ENCODE measurements at places on chromosomes 6 and 20.
A peak's percentile ranks its signal among the peaks of the same experiment; 100 is the strongest.

GRCh38 chr6:84771756-84772356, 7.5 kb upstream of the TBX18 start:
- no peak for DNase-seq

DNA sequence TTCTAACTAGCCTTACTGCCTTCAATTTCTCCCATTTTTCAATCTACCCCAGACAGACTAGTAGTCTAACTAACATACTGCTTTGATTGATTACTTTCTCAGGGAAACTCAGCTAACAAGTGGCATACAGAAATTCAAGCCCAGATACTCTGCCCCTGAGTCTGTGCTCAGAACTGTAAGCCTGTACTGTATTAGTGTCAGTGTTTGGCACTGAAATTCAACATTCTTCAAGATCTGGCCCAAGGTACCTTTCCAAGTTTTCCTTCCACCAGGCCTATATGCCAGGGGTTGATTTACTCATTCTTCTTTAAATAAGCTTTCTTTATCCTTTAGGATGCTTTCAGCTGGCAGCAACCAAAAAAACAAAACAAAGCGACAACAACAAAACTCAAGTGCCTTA, 433.2 kb upstream of the MARCKS start:
- no peak for DNase-seq

GRCh38 chr6:100796049-100796823, 84.9 kb downstream of the ASCC3 start:
- no peak for DNase-seq

GRCh38 chr6:122495612-122496011, 24.0 kb upstream of the SERINC1 start:
- no peak for DNase-seq

- DNase-seq = peak; percentile 53
These were observed 12.9 kb downstream of the CDYL start for GRCh38 chr6:4788953-4789584.

DNA sequence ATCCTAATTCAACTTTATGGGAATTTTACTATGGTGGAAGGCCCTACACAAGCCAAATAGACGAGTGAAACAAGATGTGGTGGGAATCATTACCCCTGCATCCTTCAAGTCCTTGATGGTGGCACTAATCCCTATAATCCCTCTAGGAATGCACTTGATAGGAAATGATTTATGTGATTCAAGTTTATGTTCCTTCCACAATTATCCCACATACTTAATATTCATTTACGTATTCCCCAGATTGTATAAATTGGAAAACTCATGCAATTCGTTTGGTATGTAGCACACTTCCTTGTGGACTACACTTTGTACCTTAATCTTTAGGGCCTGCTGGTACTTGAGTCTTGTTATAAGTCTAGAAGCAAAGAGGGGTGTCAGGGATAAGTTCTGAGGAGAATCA, 40.8 kb downstream of the PKIB start:
- no peak for DNase-seq

- DNase-seq = no peak
These were observed 4.1 kb upstream of the PMEPA1 start for GRCh38 chr20:57713951-57714350.
